ENCODE measurements at places on chromosomes 3 and 15.

GRCh38 chr15:51129535-51130188, 35.0 kb upstream of the TNFAIP8L3 start:
- DNase-seq: no peak

DNA sequence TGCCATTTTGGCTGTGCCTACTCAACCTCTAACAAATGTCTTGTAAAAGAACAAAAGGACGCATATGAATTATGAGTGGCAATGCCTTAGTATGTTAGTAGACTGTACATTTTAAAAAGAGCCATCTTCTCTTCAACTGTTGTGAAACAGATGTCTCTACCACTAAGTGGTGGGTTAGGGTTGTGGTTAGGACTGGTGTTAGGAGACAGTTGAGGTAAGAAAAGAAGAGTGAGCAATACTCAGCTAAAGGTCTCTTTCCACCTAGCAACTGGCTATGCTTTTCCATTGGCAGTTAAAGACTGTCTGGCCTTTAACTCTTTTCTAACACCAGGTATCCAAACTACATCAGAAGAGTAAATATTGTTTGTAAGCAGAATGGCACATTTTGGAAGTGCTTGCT, 221.7 kb upstream of the TBC1D5 start:
- no peak for DNase-seq

DNA sequence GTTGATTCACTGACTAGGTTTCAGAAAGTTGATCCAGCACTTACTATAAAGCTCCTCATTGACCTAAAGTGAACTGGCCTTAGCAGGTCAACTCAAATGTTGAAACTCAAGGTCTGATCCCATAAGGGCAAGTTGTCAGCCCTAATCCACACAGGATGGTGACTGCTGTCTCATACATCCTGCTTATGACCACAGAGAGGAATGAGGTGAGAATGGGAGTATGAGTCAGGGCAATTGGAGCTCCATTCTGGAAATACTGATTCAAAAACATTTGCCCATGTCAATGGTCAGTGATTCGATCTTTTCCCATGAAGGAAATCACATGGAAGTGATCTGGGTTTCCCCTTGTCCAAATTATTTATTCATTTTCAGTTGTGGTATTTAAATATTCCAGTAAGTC, 78.7 kb downstream of the ZNF385D start:
- DNase-seq: no peak

DNA sequence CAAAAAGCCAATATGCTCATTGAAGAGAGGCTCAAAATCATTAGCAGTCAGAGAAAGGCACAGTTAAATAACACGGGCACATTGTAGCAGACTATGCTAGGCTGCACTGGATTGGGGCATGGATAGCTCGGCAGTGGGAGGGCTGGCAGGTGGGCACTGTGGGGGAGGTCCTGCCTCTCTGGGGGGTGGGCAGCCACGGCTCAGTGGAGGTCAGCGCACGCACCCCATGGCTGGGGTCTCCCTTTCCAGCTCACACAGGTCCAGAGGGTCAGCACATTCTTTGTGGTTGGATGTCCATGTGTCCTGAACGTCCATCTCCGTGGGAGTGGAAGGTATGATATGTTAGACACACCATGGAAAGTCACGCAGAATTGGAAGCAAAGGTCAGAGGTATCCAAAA, 18.4 kb upstream of the MGLL start:
- no peak for DNase-seq

DNA sequence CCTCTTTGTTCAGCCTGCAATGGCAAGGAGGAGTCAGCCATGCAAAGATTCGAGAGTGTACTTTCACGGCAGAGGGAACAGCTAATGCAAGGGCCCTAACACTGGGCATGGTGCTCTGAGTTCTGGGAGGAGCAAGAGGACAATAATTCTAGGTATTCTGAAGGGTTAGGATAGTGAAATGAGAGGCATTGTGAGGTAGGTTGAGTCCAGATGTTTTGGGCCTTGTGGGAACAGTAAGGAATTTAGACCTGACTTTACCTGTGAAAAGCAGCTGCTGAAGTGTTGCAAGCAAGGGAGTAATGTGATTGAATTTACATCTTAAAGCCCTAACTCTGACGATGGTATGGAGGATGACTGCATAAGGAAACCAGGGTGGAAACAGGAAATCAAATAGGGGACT, 211.6 kb downstream of the CNTN3 start:
- no peak for DNase-seq

Data from stimulated activated CD4-positive, alpha-beta T cell treated with anti-CD3 and anti-CD28 coated beads, Interleukin-4, amount 100 ng/mL, for 4 hours (primary cell).